T-helper 1 cell (primary cell): ENCODE measurements at places on chromosomes 2 and 18.

DNA sequence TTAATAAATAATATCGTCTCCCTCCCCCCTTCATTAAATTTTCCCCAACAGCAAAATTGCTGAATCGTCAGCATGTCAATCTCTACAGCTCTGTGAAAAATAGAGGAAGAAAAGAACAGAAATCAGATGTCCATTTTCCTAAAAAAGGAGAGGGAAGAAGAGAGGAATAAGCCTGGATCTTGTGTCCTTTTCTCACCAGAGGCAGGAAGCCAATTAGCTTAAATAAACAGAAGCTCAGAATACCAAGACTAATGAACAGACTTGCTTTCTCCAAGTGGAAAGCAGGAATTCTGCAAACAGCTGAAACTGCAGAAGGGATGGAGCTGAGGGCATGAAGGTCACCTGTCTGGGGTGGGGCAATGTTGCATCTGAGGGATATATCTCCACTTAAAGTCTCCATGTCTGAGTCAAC, 265.7 kb downstream of the CCDC85A start:
- DNase-seq = no peak

DNA sequence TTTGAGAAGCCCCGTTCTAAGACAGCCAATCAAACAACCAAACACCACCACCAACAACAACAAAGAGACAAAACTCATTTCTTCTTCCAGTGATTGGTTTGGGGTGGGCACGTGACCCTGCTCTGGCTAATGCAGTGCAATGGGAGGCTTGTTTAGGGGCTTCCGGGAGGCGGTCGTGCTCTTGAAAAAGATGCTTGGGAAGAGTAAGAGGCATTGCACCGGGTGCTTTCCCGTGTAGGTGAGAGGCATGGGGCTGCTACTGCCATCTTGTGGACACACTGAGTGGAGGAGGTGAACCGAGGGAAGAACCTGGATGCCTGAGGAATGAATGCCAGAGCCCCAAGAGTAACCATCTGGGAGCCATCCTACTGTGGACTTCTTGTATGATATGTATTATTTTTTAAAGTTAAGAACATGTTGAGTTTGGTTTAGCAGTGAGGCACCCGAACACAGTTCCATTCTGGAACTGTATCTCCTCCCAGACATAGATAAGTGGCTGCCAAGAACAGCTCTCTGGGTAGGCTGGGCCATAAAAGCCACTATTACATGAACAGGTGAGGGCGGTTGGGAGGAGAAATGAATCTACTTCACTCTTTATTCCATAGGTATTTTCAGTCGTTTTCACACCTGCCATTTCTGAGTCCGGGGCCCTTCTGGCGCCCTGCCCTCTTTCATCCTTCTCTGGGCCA, 19.1 kb upstream of the ARHGAP25 start:
- DNase-seq = no peak

DNA sequence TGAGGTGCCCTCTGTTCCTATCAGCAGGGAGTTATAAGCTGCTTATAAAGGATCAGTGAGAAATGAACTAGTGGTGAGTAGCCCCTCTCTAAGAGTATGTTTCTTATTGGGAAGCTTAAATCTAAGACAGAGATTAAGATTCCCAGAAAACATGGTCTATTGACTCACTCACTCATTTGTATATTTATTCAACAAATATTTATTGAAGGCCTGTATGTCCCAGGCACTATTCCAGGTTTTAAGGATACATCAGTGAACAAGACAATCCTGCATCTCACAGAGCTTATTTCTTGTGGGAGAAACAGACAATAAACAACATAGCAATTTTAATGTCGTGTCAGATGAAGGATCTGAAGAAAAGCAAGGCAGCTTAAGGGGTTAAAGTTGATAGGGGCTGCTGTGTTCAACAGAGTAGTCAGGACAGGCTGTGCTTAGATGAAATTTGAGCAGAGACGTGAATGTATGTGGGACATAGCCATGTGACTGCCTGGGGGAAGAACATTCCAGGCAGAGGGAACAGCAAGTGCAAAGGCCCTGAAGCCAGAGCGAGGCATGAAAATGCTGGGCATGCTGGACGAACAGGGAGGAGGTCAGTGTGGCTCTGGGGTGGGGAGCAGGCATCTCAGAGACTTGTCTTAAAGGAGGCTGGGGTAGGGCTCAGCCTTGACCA, 14.8 kb upstream of the PSD4 start:
- DNase-seq = no peak

GRCh38 chr2:239752951-239753350, 272.2 kb downstream of the NDUFA10 start:
- DNase-seq = no peak

- DNase-seq = no peak
Measured at GRCh38 chr2:170162271-170162632, 15.7 kb upstream of the MYO3B start.

GRCh38 chr2:49845021-49845420, 690.7 kb upstream of the FSHR start:
- no peak for DNase-seq

DNA sequence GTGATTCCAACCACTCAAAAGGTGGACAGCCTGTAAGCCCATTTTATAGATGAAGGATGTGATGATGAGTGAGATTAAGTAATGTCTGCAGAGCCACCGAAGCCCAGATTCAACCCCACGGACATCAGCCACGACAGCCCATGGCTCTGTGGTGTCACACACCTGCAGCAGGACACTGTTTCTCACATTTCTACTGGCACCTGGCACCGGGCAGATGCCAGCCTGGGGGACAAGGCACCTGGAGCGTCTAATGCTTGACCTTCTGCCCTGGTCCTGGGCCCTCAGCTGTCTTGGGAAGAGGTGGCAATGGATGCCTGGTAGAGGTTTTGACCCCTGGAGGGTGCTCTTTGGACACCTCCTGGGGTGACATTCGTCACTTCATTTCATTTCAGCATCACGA, 176.3 kb downstream of the ANAPC1 start:
- no peak for DNase-seq
